ENCODE measurements at places on chromosomes 3 and 15.

DNA sequence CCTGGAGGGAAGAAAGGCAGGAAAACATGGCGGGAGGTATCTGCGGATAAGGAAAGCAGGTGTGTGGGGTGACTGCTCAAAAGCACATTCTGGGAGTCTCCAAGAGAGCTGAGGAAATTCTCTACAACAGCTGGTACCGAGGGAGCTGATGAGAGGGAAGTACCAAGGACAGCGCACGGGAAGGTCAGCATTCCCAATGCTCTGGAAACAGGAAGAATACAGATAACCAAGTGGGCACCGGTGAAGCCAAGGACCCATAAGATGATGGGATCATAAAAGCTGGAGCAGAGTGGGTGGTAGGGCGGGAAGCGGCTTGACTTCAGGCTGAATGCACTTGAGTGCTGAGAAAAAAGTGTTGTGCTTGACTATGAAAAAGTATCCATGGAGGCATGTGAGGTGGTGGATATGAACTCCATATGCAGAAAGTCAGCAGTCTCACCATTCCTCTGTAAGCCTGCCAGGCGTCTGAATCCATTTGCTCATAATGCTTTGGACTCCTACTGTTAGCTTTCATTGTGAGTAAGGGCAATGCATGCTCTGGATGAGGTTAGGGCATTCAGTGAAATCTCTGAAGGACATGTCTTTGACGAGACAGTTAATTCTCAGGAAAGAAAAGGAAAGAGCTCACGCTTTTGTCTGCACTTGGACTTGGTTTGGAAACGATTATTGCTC, 215.5 kb downstream of the NR1D2 start:
- DNase-seq = peak; percentile 29

DNA sequence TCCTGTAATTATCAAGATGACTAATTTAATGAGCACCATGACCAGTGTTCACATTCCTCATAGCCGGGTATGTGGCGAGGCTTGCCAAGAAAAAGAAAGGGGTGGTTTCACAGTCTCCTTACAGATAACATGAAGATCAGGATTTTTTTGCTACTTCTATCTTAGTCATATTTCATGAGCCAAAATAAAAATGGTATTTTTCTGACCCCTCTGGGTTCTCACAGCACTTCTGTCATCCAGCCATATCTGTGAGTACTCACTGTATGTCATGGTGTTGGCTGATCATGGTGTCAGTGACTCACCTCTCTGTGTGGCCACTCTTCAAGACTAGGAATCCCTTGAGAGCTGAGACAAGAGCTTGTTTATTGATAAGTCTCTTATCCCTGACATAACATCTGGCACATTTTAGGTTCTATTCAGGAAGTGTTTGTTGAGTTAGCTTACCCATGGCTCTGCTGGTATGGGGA, 130.5 kb upstream of the LMCD1 start:
- peak; percentile 80 for DNase-seq

GRCh38 chr3:112308151-112308911, 14.3 kb upstream of the SLC9C1 start:
- DNase-seq = no peak

DNA sequence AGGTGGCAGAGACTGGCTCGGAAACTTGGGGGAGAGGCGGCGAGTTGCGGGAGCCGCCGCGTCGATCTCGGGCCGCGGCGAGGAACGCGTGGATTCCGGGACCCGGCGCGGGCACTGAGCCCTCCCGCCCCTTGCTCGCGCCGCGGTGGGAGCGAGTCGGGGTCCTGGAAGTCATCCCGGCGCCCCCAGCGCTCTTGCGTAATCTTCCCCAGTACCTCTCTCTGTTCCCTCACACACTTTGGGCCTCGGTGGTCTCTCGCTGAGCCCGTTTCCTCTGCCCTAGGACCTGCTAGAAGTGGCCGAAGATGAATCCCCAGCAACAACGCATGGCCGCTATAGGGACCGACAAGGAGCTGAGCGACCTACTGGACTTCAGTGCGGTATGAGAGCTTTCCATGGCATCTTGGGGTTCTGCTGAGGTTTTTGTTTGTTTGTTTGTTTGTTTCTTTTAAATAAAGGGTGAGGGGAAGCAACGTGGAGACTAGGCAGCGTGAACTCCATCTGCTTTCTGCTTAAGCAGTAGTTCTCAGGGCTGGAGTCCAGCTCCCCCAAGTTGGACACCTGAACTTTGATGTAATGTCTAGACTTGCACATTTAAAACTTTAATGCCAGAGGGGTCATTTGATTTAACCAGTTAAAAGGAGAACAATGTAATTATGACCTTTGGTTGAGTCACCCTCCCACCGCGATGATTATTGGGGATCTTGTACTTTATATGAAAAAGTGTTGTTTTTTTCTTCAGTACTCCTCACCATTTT, 1.3 kb downstream of the TCF12 start:
- peak; percentile 15 for DNase-seq

DNA sequence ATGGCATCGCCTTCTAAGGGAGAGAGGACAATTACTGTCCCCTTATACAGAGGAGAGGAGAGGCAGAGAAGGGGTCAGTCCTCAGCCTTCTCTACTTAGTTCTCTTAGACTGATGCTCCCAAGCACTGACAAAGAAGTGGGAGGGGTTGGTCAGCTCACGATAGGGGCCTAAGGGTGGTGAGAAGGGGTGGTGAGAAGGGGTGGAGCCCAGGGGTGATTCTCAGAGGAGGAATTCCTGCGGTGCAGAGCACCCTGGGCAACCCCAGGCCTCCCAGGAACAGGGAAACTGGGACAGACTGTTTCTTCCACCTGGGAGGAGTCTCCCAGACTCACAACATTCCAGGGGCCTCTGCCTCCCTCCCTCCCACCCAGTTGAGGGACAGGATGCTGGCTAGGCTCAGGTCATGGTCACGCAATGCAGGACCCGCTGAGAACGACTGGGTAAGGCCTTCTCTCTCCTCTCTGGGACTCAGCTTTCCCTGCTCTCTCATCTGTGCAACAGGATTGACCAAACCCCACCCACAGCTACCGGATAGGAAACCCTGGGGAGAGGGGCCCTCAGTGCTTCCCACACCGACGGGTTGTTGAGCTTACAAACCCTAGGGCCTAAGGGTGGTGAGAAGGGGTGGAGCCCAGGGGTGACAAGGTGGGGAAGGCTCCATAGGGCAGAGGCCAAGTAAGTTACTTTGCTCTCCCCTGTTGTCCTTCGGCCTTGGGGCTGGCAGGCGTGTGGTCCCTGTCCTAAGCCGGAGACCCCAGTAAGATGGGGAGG, 1.5 kb downstream of the TPRA1 start:
- peak; percentile 72 for DNase-seq

DNA sequence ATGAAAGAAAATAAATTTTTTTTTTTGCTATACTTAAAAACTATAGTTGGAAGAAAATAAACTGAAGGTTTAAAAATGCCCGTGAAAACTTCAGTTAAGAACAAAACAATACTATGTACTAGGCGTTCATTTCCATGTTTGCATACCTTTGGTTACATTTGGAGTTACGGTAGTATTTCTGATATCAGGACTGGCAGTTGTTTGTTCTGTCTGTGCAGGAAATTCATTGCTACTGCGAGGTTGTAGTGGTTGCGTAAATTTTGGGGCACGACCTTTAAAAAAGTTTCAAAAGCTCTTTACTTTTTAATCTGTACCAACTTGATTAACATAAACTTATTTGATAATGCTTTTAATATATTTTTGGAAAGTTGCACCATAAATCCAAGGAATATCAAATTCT, 47.9 kb downstream of the ST3GAL6 start:
- no peak for DNase-seq

GRCh38 chr3:142604940-142605339, 8.7 kb downstream of the PLS1 start:
- no peak for DNase-seq

GRCh38 chr3:121793078-121793477, 41.8 kb downstream of the IQCB1 start:
- no peak for DNase-seq

DNA sequence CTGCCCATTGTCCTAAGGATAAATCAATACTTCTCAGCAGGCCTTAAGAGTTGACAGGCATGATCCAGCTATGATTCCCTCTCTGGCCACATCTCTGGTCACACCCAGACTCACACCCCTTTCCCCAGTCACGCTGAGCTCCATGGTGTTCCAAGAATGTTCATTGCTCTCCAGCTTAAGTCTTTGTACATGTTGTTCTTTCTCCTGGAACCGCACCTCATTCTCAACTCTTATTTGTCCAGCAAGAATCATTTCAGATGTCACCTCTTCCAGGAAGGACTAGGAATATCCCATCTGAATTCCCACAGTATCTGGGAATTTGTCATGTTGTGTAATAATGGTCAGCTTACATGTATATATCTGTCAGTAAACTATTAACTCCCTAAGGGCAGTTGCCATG, 118.3 kb upstream of the GALNT15 start:
- DNase-seq = no peak

DNA sequence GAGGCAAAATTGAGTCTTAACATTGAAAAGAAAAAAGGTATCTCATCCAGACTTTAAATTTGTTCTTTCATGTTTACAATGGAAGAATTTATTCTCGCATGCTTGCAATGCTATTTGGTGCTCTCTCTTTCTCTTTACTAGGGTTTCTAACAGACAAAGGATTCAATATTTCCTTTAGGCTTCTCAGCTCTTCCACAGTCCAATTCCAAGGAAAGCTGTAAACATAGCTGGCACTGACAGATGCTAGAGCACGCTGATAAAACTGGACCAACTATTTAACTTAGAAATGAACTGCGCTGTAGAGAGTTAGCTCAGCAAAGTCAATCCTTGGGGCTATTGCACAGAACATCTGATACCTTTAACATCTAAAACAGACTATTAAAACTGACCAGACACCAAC, 81.3 kb downstream of the PDZRN3 start:
- no peak for DNase-seq

DNA sequence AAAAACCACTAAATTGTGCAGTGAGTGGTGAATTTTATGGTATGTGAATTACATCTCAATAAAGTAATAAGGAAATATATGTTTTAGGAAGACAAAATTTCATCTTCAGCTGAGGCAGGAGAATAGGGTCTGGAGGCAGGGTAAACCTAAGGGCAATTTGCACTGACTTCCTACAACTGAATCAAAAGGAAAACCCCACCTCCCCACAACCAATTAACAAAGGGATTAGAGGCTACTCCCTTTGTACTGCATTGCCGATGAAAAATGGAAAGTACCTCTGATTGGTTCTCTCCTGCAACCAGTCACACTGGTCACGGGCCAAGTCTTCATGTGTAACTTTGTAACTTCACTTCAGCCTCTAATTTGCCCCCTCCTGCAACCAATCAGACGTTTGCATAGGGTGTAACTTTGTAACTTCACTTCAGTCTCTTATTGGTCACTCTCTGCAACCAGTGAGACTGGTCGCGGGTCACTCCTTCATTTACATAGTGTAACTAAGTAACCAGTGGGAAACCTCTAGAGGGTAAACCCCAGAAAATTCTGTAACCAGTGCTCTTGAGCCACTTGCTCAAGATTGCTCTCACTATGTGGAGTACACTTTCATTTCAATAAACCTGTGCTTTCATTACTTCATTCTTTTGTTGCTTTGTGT, 244.5 kb downstream of the CNTN4 start:
- no peak for DNase-seq

DNA sequence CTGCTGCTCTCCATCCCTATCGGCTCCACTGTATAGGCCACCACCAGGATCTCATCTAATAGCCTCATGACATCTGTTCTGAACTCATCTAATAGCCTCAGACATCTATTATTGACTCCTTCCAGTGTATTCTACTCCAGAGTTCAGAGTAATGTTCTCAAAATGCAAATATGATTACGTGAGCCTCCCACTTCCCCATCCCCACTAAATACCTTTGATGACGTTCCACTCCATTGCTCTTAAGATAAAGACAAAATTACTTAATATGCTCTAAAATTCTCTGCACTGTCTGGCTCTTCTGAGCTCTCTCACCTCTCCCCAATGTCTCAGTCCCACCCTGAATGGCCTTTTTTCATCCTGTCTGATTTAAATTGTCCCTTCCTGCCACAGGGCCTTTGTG, 94.7 kb downstream of the SAMMSON start:
- DNase-seq = no peak

DNA sequence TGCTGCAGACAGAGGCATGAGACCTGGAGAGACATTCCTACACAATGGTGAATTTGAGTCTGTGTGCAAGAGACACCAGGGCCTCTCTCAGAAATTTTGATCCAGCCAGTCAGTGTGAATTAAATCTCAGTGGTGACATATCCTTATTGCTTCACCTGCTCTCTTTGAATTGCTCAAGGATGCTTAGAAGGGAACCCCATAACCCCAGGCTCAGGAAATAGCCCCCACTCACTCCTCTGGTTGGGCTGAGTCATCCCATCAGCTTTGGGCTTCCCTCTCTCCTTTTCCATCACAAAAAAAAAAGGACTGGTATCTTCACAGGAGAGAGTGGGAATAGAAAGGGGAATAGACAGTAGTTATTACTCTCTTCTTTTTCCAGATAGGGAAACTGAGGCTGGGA, 33.0 kb upstream of the LARS2 start:
- no peak for DNase-seq
